ENCODE measurements at places on chromosomes 2 and 18. TPM values are rescaled to one million over a fixed set of nuclear protein-coding genes. Genes with fewer than 3 reads are reported as not detected.

GRCh38 chr2:104804148-104804890, 49.6 kb upstream of the POU3F3 start:
- DNase-seq = no peak

GRCh38 chr2:128376241-128377041, 57.8 kb upstream of the HS6ST1 start:
- DNase-seq = no peak

- no peak for DNase-seq
Observed at GRCh38 chr2:8974016-8974415, 29.5 kb downstream of the MBOAT2 start.

DNA sequence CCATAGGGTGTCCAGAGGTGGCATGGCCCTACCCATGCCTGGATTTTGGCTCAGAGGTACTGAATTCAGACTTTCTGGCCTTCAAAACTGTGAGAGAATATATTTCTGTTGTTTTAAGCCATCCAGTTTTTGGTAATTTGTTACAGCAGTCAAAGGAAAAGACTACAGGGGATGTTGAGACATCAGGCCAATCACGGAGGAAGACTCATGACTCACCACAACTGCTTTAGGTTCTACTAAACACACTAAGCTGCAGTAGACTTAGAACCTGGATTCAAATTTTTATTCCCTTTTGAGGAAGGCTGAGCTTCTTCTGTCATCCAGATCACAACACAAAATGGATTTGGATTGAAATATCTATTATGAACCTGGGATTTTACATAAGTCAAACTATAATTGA, 12.0 kb upstream of the C2orf66 start:
- DNase-seq = peak; percentile 8

DNA sequence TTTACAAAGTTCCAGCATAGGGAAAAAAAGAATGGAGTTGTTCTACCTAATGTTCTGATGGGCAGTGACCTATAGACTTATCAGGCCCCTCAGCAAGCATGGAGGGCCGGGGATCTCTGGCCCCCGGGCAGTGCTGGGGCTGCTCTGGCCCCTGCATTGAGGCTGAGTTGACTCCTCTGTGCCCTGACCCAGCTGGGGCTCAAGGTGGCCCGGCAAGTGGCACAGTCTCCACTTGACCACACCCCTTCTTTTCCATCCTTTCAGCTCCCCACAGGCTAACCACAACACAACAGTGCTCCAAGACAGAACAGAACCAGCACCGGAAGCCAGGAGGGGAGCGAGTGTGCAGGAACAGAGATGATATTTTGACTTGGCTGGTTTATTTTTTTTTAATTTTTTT, 19.9 kb downstream of the TOGARAM2 start:
- DNase-seq = no peak

The KIAA2012 gene
- total RNA-seq = not detected

- DNase-seq = no peak
Observed at GRCh38 chr2:40358783-40359182, 93.1 kb downstream of the SLC8A1 start.

DNA sequence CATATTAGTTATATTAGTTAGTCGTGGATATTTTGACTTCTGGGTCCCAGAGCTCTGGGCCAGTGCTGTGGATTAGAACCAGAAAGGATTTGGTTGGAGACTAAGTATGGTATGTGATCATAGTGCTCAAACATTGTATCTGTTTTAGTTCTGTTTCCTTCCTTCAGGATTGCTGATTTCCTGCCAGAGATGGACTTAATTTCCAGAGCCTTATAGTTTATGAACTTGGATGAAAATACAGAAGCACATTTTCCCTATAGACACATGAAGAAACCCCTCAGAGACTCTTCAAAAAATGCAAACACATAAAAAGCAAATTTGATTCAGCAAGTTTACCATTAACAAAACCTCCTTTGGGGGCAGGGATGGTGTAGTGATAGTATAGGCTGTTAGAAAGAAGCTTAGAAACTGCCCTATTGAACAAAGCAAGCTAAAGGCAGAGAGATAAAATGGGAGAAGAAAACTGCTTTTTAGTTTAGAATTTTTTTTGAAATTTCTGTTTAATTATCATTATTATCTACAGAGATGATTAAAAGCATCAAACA, 88.7 kb upstream of the EFEMP1 start:
- peak; percentile 61 for DNase-seq

- no peak for DNase-seq
Observed at GRCh38 chr18:63488160-63488559, 11.4 kb downstream of the SERPINB5 start.

DNA sequence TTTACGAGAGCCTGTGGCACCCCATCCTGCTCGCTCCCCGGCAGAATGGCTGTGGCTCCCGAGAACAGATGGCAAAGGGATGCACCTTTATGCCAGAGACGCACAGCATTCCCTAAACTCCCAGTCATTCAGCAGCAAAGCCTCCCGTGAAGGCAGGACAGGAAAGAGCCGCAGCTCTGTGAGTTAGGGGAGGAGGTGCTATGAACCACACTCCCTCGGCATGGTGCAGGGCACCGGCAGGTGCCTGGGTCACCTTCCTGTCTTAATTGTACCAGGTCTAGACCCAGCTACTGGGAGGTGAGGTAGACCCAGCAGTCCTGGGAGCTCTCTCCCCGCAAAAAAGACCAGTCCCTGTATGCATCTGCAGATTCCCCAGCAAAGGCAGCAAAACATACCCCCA, 149.8 kb downstream of the TWIST2 start:
- no peak for DNase-seq

GRCh38 chr18:79733986-79734770, 54.6 kb downstream of the CTDP1 start:
- no peak for DNase-seq

The TPO gene
- not detected for total RNA-seq

DNA sequence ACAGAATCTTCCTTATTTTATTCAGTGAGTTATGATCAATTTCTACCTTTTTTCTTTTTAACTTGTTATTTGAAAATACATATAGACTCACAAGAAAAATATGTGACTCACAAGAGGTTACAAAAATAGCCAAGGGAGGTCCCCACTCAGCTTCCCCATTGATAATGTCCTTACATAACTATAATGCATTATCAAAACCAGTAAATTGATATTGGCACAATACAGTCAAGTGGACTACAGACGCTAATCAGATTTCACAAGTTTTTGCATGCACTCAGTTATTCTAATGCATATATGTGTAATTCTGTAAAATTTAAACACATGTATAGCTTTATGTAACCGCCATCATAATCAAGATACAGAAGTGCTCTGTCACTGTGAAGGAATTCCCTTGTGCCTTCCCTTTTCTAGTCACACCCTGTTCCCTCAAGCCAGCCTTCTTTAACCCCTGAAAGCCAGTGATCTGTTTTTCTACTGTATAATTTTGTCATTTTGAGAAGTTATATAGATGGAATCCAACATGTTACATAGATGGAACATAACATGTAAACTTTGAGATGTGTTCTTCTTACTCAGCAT, 118.4 kb downstream of the ALMS1 start:
- no peak for DNase-seq

DNA sequence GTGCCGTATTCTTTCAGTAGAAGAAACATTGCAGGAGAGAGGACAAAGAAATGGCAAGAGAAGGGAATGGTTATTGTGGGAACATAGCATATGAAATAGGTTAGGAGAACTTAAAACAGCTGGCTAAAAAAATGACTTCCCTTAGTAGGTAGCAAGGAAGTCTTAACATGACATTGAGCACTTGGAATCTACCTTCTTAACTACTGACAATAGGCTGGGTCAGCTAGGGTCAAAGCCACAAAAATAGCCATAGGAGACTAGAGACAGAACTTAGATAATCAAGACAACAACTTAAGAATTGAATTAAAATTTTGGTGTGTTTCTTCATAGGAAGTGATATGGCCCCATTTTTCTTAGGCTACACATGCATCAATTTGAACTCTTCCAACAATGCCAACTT, 227.9 kb downstream of the TCF4 start:
- peak; percentile 63 for DNase-seq

The GPR45 gene
- total RNA-seq = not detected

DNA sequence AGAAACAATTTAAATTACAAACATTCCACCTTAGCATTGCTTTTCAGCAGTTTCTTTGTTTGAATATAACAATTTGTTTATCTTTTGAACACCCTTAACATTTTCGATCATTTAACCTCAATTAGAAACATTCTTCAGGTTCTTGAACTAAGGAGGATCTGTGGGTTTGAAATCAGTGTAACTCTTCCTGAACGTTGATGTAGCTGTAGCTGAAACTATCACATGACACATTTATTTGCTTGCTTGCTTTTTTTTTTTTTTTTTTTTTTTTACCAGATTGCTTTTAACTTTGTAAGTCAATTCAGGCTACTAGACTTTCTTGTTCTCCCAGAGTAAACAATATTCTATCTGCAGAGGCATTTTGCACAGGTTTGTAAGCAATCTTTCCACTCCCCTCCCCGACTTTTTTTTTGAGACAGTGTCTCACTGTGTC, 47.6 kb downstream of the GPD2 start:
- no peak for DNase-seq

- DNase-seq = no peak
Observed at GRCh38 chr18:44851856-44852621, 171.4 kb downstream of the SETBP1 start.

The LHCGR gene
- total RNA-seq = not detected

DNA sequence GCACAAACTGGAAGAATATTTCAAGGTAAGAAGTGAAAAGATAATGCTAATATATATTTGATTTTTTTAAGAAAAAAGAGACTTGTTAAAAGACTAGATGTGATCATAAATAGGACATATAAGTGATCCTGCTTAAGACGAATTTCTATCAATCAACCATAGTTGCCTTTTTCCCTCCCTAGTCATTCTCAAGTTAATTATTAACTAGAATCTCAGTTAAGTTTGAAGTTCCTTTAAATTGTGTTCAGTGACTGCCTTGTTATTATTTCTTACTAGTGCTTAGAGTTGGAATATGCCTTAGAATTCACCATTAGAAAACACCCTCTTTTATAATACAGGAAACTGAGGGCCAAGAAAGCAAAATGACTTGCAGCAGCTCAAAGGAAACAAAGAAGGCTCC, 141.5 kb upstream of the SP5 start:
- DNase-seq = no peak

GRCh38 chr18:61606759-61607158, 273.5 kb downstream of the CDH20 start:
- DNase-seq = peak; percentile 99

GRCh38 chr18:70662588-70662987, 373.7 kb downstream of the SOCS6 start:
- DNase-seq = no peak

The RAB3GAP1 gene
- 67.4 TPM for total RNA-seq

The DAPL1 gene
- total RNA-seq = not detected

- peak; percentile 67 for DNase-seq
Observed at GRCh38 chr2:54557601-54558187, 101.6 kb downstream of the SPTBN1 start.

- DNase-seq = no peak
Observed at GRCh38 chr2:208222351-208222750, 32.5 kb downstream of the IDH1 start.

DNA sequence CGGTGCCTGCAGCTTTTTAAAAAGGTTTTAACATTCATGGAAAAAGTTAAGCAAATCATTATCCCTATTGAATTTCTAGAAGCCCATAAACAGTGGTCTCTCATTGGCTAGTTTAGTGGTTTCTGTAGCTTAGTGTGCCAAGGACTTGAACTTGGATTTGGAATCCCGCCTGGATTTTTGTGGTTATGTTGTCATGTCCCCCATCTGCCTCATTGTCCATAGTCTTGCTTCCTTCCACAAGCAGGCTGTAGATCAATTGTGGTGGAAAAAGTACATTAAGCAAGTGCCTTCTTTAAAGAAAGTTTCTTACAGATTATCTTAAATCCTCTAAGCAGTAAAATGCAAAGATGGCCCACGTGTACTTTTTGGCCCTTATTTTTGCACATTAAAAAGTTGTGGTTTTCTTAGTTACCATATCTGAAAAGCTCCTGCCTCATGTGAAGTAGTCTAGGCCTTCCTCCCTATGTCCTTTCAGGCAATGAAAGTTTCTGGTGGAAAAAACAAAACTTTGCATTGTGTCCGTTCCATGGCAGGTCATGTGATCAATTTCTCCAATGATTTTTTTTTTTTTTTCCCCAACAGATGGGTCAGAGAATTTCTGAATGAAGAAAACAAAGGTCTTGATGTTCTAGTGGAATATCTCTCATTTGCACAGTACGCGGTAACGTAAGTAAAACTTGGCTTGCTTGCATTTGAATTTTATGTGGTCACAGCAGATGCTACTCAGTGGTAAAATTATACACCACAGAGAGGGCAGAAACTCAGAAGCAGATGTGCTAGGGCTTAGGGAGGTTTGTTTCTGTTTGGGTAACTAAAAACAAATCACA, 158.9 kb downstream of the PRPF40A start:
- no peak for DNase-seq

- DNase-seq = no peak
Observed at GRCh38 chr2:43111788-43112554, 114.4 kb downstream of the ZFP36L2 start.

The TGFA gene
- total RNA-seq = 22.6 TPM

DNA sequence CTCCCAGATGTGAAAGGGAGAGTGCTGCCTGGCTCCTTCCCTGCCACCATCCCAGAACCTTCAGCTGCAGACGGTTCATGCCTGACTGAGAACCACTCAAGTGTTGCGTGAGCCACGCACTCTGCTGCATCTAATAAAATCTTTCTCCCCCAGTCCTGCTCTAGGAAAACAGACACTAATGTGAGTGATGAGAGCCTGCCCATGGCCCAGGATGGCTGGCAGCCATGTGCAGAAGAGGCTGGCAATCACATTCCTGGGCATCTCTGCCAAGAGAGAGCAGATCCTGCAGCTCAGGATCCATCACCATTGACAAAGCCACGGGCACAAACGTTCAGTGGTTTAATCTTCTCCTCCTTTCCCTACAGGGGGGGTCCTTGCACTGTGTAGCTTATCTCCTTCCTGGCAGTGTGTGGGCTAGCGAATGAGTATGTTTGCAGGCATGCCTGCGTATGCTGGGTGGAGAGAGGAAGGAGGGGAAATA, 477.5 kb downstream of the SLC4A3 start:
- no peak for DNase-seq

DNA sequence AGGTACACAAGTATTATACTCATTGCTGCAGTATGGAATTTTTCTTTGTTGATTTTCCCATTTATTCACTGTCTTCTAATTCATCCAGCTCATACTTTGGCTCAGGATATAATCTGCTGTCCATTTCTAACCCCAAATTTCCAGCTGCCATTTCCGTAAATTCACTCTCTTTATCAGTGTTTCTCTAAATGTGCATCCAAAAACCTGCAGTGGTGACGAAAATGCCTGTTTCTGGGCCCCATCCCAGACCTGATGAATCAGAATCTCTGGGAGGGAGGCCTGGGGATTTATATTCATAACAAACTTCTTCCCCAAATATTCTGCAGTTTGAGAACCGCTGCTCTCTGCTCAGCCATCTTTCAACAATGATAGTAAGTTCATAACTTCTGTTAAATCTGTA, 86.6 kb downstream of the VWC2L start:
- DNase-seq = no peak

DNA sequence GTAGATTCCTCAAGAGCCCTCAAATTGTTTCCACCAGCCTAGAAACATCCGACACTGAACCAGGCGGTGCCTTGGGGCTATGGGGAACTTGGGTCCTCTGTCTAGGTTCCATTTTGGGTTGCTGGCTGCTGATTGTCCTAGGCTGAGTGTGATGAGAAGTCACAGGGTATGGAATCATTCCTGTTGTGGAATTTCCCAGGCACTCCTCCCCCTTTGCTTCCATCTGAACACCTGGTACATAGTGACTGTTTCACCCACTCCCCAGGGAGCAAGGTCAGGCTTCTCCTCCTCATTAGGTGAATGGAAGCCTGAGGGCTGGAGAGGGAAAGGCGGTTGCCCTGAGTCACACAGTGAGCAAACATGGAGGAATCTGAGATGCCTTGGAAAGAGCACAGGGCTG, 4.5 kb downstream of the KIF3C start:
- no peak for DNase-seq

Measured in dermis blood vessel endothelial cell (primary cell).